ENCODE measurements at places on chromosomes 7 and 10.

DNA sequence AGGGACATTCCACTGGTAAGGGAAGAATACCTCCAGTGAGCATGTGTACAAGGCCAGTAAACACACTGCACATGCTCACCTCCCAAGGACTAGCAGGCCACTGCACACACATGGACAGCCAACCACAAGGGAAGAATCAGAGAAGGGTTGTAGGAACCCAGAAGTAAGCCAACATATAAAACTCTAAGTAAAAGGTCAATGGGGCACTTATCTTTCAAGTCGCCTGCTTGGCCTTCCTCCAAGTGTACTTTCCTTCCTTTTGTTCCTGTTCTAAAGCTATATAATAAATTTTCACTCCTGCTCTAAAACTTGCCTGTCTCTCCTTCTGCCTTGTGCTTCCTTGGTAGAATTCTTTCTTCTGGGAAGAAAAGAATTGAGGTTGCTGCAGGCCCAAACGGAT is 33.0 kb downstream of the ORC5 start:
- DNase-seq: no peak

DNA sequence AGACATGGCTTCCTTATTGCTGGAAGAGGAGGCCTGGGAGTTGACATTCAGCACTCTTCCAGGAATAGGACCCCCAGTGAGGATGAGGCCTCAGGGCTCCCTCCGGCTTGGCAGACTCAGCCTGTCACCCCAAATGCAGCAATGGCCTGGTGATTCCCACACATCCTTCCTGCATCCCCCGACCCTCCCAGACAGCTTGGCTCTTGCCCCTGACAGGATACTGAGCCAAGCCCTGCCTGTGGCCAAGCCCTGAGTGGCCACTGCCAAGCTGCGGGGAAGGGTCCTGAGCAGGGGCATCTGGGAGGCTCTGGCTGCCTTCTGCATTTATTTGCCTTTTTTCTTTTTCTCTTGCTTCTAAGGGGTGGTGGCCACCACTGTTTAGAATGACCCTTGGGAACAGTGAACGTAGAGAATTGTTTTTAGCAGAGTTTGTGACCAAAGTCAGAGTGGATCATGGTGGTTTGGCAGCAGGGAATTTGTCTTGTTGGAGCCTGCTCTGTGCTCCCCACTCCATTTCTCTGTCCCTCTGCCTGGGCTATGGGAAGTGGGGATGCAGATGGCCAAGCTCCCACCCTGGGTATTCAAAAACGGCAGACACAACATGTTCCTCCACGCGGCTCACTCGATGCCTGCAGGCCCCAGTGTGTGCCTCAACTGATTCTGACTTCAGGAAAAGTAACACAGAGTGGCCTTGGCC is 4.3 kb downstream of the PGAM2 start:
- DNase-seq: no peak

GRCh38 chr10:6142644-6143043 is 53.8 kb downstream of the RBM17 start:
- DNase-seq: no peak

DNA sequence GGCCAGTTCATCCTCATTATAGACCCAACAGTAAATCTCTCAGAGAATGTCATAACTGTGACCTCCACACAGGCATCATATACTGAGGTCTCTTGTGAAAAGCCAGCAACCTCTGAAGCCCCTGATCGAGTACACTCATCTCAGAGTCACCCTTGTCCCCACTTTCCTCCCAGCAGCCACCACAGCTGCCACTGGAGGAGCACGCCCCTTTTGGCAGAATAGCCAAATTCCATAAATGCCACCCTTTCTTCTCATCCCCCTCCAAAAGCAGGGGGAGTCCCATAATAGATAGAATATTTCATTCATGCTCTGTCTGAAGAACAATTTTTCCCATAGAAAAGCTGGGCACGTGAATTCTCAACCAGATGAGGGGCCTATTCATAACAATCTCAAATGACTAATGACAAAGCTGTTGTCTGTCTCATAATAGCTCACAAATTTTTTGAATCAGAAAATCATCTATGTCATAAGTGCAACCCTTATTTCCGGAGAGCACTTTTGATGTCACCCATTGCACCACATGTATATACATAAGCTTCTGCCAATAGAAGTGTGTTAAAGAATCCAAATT is 47.4 kb downstream of the SGMS1 start:
- DNase-seq: no peak

GRCh38 chr10:71608819-71609768 is 110.5 kb downstream of the C10orf105 start:
- DNase-seq: peak; percentile 50

GRCh38 chr7:129949292-129950133 is 3.2 kb downstream of the UBE2H start:
- no peak for DNase-seq

DNA sequence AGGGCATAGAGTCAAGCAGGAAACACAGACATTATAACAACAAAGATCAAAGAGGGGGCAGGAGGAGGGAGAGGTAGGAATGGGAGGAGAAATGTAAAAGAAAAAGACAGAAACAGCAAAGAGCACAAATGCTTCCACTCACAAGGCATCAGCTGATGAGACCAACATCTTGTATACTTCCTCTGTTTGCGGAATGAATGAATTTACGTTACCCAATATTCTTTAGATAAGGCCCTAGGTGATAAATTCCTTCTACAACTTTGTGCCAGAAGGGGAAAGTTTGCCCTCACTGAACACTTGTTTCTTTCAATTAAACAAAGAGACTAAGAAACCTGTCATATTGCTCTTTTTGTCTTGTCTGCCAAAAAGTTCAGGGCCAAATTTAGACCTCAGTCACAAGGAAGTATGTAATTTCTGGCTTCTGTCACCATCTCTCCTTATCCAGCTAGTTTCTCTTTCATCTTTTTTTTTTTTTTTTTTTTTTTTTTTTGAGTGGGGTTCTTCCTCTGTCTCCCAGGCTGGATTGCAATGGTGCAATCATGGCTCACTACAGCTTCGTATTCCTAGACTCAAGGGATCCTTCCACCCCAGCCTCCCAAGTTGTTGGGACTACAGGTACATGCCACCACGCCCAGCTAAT is 116.4 kb upstream of the NANOS1 start:
- DNase-seq: no peak

Data from GM19239 (cell line).